ENCODE measurements at places on chromosomes 3 and 15.

DNA sequence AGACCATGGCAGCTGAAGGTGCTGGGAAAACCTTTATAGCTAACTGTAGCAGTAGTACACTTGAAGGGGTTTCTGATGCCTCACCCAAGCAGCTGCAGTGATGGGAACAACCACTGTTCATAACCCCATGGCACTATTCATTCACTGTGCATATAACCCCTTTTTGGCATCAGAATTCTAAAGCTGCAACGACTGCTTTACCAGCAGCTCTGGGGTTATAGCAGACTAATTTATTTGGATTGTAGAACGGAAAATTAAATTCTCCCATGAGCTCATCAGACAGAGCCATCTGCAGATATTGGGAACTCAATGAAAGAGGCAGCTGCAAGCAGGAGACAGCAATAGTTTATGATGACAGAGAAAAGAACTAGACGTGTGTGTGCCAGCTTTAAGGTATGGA is 28.6 kb downstream of the TFDP2 start:
- ATAC-seq: no peak

DNA sequence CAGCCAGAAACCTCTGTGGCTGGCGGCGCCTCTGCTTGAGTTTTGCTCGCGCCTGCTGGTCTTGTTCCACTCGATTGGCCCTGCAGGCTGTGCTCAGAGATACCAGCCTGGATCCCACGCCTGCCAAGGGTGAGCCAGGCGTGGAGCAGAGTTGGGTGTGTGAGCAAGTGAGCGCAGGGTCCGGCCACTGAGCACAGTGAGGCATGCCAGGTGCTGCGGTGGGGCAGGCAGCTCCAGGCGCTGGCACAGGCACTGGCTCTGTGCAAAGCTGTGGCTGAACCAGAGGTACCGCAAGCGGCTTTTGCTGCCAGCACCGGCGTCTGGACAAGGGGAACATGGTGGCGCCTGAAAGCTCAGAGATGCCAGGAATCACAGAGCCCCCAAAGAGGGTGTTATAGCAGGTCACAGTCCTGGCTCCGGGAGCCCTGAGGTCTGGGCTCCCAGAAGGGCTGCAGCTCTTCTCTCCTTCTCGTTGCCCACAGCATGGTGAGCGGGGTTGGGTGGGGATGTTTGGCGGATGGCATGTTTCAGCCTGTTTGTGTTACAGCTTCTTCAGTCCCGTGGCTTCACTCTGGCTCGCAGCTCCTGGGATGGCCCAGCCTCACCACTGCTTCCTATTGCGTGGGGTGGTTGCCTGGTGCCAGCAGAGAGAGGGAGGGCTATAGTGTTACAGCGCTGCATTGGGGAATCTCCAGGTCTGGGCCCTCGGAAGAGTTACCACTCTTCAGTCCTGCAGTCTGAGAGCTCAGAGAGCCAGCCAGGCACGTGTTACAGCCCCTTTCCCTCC is 73.9 kb downstream of the NR1D2 start:
- ATAC-seq: no peak

- no peak for ATAC-seq
Measured at GRCh38 chr15:60223176-60223575, 174.6 kb downstream of the ANXA2 start.

GRCh38 chr3:108487439-108487838 is 23.0 kb downstream of the MYH15 start:
- peak; percentile 25 for ATAC-seq

All from SK-N-SH treated with all-trans-retinoic acid at 6 μM for 48 hours (cell line).